ENCODE measurements at places on chromosomes 5 and 9.
A peak's percentile ranks its signal among the peaks of the same experiment; 100 is the strongest.

DNA sequence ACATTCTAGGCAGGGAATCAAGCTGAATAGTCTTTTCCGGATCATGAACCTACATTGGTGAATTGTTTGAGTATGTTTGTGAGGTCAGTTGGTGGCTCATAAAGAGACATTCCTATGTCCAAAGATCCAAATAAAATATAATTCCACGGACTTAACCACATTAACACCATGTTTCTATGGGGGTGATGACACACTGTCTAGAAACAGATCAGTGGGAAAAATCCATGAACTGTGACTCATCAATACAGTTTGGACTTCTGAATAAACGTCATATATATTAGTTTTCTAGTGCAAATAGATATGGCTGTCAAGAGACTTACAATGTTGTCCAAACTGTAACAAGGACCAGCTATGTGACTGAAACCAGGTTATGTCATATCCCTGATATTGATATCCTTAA lies 509.9 kb upstream of the TYRP1 start:
- no peak for DNase-seq

- DNase-seq = no peak
These were observed 22.1 kb downstream of the CPLX2 start for GRCh38 chr5:175893466-175893865.

DNA sequence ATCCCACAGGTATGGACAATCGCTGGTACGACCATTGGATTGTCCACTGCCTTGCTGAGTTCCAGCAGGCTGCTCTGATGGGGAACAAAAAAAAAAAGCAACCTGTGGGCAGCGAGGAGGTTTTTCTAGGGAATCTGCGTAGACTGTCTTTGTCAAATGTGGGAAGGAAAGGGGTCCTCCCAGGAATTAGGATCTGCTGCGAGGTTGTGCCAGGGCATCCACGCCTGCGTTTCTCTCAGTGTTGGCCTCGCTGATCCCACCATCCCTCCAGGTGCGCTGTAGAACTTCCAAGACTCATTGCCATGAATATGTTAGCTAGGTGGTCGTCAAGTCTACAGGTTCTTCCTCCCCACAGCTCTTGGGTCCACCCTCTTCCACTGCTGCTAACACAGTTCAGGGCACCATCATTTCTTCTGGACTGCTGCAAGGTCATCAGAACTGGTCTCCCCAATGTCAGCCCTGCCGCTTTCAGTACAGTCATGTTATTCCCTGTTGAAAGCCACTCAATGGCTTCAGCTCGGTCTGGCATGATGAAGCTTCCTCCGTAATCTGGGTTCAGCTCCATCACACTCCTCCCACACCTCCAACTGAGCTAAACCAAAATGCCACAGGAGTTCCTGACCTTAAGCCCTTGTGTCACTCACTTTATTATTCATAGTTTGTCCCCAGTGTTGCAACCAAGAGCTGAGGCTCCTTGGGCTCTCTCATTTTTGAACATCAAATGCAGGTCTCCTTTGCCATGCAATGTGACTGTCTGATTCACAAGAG lies 79.5 kb upstream of the DMRT1 start:
- no peak for DNase-seq

DNA sequence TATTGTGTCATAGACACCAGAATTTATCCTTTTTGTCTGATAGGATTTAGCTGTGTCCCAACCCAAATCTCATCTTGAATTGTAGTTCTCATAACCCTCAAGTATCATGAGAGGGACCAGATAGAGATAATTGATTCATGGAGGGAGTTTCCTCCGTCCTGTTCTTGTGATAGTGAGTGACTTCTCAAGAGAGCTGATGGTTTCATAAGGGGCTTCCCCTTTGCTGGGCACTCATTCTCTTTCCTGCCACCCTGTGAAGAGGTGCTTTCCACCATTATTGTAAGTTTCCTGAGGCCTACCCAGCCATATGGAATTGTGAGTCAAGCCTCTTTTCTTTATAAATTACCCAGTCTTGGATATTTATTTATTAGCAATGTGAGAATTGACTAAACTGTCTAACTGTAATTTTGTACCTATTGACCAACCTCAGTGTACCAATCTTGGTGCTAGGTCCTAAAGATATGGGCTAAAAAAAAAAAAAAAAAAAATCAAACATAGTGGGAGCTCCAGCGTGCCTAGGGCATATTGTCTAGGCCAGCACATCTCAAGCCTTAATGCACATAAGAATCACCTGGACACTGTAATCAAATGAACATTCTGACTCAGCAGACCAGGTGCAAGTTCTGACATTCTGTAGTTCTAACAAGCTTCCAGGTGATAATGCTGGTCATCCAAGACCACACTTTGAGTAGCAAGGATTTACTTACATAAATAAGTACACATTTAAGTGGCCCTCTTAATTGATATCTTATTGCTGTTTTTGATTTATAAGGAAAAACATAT lies 30.5 kb downstream of the ST8SIA4 start:
- no peak for DNase-seq

GRCh38 chr5:141807329-141807728 lies 70.9 kb downstream of the PCDH1 start:
- DNase-seq = no peak

DNA sequence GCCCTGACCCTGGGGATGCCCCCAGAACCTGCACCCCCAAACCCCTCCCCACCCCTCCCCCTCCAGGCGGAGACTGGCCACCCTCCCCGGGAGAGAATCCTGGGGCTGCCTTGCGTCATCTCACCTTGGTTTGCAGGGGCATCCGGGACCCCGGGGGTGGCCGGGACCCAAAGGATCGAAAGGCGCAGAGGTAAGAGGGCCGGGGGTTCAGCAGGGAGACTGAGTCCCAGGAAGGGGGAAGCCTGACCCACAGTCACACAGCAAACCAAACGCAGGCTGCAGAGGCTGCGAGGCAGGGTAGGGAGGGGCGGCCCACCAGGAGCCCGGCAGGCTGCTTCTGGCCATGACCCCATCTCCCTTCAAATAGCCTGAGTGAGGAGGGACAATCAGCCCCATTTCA lies 33.8 kb upstream of the ORM1 start:
- no peak for DNase-seq

GRCh38 chr9:33082538-33083326 lies 6.3 kb upstream of the SMU1 start:
- DNase-seq = no peak

DNA sequence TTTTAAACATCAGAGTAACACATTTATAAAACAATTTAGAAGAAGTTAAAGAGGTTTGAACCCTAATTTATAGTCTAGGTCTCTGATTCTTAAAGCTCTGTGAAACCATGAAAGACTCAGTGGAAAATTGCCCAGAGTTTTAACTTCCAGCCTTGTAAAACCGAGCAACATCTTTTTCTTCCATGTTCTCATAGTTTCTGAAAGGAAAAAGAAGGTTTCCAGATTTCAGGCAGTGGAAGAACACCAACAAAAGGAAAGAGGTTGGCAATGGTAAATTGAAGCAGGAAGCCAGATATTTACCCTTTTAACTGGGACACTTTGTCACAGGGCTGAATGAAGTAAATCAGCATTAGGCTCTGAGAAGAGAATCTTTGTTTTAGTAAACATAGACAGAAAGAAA lies 1999.3 kb downstream of the MAT2B start:
- no peak for DNase-seq

DNA sequence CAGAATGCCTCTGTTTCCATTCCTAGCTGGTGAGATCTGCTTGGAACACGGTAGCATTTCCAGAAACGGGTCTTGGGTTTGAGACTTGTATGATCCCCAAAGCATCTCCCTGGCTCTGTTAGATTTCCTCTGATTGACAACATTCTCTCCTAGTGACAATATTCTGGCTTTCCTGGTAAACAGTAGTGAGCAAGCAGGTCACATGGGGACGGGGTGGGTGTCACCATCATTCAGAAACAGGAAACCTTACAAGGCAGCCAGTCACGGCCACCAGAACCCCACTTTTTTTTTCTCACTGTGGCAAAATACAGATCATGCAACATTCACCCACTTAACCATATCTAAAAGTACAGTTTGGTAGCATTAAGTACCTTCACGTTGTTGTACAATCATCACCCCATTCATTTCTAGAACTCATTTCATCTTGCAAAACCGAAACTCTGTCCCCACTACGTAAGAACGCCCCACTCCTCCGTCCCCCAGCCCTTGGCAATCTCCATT lies 90.1 kb upstream of the LMX1B start:
- DNase-seq = no peak

GRCh38 chr5:2549900-2550299 lies 201.6 kb downstream of the IRX2 start:
- no peak for DNase-seq

DNA sequence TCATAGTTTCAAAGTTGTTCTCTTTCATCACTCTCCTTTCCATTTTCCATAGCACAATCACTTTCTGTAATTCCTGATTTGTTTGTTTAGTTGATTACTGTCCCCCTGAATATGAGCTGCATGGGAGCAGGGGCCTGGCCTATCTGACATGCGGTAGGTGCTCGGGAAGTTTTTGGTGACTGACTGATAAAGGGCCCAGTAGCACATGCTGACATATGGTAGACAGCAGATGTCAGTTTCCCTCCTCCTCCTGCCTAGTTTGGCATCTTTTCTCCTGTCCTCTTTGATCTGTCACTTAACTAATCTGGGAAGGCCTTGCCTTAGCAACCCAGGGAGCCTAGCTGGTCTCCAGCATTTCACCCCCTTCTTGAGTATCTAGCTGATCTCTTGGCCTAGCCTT lies 14.4 kb downstream of the GALNT12 start:
- DNase-seq = no peak

- DNase-seq = no peak
These were observed 11.7 kb downstream of the ZNF510 start for GRCh38 chr9:96766199-96766598.

- no peak for DNase-seq
These were observed 69.7 kb downstream of the MEF2C start for GRCh38 chr5:88813244-88813643.

- DNase-seq = no peak
These were observed 779.6 kb downstream of the CDH18 start for GRCh38 chr5:19208397-19208796.

DNA sequence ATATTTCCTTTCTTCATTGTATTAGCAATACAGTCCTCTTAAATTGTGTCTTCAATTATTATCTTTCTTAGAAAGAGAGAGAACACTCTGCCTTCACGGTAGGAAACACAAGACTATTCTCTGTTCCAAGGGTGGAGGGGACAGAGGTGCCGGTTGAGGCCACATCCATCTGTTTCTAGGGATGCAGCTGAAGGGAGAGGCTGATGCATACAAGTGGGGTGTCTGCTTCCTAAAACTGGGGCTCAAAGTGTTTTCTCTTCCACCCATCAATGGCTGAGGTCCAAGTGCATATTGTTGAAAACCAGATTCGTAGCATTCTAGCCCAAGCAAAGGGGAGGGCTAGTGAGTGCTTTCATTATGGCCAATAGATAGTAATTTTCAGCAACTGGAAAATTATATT lies 9.5 kb downstream of the IRX2 start:
- DNase-seq = no peak

DNA sequence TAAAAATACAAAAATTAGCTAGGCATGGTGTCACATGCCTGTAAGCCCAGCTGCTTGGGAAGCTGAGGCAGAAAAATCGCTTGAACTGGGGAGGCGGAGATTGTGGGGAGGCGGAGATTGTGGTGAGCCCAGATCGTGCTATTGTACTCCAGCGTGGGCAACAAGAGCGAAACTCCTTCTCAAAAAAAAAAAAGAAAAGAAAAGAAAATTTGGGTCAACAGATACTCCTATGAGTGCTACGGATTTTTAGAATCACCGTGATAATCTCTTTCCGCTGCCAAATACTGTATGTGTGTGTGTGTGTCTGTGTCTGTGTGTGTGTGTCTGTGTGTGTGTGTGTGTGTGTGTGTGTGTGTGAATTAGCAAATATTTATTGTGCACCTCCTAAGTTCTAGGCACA lies 64.4 kb downstream of the ARRDC3 start:
- no peak for DNase-seq

DNA sequence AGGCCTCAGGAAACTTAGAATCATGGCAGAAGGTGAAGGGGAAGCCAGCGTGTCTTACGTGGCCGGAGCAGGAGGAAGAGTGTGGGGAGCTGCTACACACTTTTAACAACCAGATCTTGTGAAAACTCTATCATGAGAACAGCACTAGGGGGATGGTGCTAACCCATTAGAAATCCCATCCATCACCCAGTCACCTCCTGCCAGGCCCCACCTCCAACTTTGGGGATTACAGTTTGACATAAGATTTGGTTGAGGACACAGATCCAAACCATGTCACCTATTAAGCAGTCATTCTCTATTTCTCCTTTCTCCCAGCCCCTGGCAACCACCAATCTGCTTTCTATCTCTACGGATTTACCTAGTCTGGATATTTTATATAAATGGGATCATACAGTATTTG lies 26.9 kb downstream of the PBX3 start:
- DNase-seq = no peak

DNA sequence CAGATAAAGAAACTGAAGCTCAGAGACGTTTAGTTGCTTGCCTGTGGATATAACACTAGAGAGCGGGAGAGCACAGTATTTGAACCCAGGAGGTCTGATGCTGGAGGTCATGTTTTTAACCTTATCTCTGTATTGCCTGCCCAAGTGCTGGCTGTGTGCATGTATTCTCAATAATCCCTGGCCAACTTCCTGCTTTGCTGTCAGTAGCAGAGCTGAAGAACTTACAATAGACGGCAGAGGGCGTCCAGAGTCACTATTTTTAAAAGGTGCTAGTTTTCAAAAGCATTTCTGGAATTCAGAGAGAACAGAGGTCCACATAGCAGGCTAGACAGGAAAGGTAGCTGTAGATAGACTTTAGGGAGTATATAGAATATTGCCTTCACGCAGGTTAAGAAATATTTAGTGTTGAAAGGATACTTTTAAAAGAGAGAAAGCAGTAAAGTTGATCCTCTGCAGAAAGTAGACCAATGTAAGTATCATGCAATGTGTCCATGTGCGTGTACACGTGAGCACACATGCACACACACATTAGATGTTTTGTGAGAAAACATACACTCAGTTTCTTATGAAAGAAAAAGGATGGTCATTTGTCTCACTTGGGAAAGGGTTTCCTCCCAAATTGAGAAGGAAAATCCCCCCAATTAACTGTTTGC lies 46.3 kb downstream of the PTCD2 start:
- DNase-seq = peak; percentile 42

DNA sequence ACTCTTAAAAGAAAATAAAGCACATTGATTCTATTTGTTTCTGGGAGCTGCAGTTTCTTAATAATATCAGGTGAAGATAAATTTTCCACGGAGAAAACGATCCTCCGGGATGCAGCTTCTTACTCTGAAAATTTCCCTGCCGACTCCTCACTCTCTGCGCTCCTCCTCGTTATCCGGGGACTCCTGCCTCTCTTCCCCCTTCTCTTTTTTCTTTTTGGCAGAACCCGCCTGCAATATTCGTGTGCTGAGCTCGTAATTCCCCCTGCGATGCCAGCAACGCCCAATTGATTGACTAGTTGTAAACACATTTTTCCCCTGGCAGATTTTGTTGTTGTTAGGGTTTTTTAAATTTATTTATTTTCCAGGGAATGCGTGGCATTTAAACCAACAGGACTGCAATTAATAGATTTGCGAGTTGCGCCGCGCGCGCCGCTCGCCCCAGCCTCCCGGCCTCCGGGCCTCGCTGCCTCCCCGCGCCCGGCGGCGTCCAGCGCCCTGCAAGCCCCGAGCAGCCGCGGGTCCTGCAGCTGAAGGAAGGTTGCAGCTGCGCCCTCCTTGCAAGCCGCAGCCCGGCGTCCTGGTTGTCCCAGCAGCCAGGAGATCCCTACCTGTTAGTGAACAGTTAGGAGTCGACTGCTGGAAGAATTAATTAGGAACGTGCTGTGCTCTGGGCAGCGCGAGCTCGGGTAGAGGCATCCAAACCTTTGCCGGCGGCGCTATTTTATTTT lies 2.2 kb downstream of the NTNG2 start:
- no peak for DNase-seq

GRCh38 chr9:75019654-75020053 lies 8.4 kb downstream of the CARNMT1 start:
- DNase-seq = no peak

GRCh38 chr9:650362-650761 lies 191.1 kb upstream of the DMRT1 start:
- no peak for DNase-seq

Measured in NCI-H526 treated with DMSO at 0.1 percent for 48 hours (cell line).